DND-41 (cell line): ENCODE measurements at places on chromosomes 1 and 21.
A peak's percentile ranks its signal among the peaks of the same experiment; 100 is the strongest.

GRCh38 chr1:204731985-204732575 lies 46.5 kb upstream of the LRRN2 start:
- no peak for DNase-seq

DNA sequence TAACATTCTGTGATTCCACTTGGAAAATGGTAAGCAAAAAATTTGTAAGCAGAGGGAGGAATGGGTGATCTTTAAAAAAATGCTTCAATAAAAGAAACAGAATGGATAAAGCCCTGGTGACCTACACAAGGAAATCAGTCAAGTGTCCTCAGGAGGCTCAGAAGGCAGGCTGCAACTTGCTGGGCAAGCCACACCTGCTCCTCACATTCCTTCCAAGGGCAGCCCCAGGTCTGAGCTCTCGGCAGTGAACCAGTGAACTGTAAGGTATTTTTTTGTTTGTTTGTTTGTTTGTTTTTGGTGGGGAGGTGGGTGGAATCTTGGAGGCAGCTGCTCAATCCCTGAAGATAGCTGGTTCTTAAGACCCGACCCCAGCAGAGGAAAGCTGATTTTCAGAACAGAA lies 4.4 kb downstream of the TACSTD2 start:
- DNase-seq, result no peak

- DNase-seq, result no peak
Observed at GRCh38 chr1:6384962-6385361, 8.6 kb downstream of the ACOT7 start.

DNA sequence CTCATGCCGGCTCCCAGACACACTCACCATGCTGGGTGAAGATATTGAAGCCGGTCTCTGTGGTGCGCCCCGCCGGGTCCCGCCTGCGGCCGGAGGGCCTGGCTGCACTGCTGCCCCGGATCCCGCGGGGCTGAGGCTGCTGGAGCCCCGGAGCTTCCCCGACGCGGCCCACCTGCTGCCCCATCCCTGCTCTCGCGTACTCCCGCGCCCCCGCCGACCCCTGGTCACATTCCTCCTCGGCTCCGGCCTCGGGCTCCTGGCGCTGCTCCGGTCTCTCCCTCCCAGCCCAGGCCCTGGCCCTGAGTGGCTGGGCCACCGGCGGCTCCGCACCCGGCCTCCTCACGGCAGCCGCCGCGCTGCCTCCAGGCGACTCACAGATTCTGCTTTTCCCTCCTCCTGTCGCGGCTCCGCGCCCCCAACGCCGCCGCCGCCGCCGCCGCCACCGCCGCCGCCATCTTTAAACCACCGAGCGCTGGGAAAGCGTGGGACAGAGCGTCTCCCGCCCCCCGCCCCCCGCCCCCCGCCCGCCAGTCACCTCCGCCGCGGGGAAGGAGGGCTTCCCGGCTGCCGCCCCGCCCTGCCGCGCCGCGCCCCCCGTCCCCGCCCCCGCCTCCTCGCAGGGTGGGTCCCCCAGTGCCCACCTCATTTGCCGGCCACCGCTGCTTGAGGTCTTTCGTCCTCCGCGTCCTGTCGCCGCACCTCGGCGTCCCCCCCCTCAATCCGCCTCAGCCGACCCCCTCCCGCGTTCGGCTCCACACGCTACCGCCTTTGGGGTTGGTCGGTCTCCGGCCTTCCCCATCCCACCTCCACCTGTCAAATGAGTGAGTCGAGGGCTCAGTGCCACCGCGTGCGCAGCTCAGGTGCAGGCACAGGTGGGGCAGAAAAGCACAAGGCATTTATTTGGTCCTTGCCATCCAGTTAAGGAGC lies at the start of gene ABL2:
TSS of gene ABL2 (minus strand) at position 464 of the 927 bp plus-strand sequence. CDS start at position 184, 280 bp downstream.
- DNase-seq, result peak; percentile 71
